Naive thymus-derived CD8-positive, alpha-beta T cell (primary cell): ENCODE measurements at places on chromosomes 1 and 21. TPM values are rescaled to one million over a fixed set of nuclear protein-coding genes. Genes with fewer than 3 reads are reported as not detected.

- no peak for DNase-seq
Measured at GRCh38 chr1:25064465-25065240, 134.6 kb upstream of the RUNX3 start.

- peak; percentile 63 for DNase-seq
Measured at GRCh38 chr21:25881524-25882376, 147.0 kb downstream of the GABPA start.

DNA sequence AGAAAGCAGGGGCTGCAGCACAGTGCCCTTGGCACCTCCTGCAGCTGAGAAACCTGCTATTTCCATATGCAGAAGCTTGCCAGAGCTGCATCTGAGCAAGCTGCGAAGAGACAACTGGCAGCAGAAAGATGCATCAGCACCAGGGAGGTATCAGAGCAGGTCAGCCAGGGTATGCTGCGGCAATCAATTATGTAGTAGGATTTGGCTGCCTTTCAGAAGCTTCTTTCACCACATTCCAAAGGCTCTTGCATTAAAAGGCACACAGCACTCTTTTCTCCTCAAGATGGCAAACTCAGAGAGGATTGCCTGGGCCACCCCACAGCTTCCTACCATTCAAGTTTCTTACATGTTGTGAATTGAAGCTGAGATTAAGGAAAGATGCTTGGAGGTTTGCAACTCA, 47.6 kb upstream of the RAP1A start:
- no peak for DNase-seq

DNA sequence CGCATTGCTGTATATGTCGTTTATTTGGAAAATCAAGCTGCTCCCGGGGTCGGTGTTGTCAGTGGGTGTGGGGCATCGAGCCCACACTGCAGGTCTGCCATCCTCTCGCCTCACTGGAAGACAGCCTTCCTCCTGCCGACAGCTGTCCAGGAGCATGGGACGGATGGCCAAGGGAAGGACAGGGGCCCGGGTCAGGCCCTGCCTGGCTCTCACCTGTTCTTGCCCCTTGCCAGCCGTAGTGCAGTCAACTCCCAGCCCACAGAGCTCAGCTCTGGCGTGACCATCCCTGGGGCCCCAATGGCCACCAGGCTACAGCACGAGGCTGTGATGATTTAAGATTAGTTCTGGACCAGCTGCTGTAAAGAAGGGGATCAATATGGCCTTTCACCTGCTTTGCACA, 86.9 kb upstream of the ACTL8 start:
- DNase-seq, result no peak

DNA sequence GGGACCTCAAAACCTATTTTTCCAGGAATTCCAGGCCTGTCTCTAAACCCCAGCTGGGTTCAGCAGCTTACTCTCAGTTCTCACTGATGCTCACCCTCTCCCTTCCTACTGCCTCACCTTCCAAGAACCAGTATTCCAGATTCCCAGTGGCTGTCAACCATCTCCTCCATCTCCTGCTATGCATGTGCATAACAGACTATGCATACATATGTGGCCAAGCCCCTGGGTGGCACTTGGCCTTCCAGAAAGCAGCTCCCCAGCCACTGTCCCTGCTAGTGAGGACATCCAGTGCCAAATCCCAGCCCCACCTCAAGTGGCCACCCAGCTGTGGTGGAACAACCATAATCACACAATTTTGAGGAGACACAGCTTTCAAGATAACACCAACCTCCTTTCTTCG, 475.7 kb upstream of the PKN2 start:
- DNase-seq, result no peak

GRCh38 chr1:111733183-111733991, 5.8 kb downstream of the INKA2 start:
- no peak for DNase-seq

Gene GART
- 40.2 TPM for polyA plus RNA-seq

DNA sequence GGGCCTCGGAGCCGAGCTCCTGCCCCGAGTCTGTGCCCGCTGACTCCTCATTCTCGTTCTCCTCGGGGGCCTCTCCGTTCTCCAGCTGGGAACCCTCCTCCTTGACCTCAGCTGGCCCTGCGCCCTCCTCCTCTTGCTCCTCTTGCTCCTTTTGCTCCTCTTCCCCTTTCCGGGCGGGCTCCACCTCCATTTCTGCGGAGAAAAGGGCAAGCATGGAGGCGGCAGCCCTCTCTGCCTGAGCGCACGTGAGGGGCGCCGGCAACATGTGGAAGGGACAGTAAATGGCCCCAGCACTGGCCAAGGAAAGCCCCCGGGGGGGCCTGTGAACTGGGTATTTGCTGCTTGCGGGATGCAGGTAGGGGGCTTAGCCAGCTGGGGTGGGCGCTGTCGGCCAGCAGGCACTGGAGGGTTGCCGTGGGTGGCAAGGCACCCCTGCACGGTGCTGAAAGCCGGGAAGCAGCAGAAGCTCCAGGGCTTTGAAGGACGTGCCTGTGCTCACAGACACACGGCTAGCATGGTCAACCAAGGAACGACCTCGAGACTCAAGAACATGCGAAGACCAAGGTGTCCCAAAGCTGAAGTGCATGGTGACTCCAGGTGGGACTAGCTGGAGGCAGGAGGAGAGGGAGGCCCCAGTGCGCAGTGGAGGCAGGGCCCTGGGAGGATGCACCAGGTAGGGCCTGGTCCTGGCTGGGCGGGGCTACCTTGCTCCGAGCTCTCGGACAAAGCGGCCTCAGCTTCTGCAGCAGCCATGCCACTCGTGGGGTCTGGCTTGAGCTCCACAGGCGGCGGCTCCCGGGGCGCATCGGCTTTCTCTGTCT, 30.7 kb downstream of the ZBTB17 start:
- no peak for DNase-seq

GRCh38 chr1:210882414-210883221, 251.3 kb downstream of the KCNH1 start:
- no peak for DNase-seq

Gene NUF2
- 1.3 TPM for polyA plus RNA-seq

- DNase-seq, result no peak
Measured at GRCh38 chr1:109796484-109797302, 33.0 kb upstream of the EPS8L3 start.

- DNase-seq, result no peak
Measured at GRCh38 chr1:239293350-239294110, 92.8 kb upstream of the CHRM3 start.

DNA sequence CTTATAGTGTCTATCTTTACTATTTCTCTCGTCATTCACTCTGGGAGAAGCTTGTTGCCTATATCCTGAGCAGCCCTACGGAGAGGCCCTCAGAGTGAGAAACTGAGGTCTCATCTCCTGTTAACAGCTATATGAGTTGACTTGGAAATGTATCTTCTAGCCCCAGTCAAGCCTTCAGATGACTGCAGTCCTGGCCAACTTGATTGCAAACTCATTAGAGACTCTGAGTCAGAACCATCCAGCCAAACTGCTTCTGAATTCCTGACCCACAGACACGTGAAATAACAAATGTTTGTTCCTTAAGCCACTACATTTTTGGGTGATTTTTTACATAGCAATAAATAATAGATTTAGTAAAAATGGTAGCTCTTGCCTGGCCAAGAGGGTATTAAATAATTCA, 3.9 kb upstream of the ZBED6 start:
- no peak for DNase-seq

GRCh38 chr1:53502641-53503432, 43.6 kb downstream of the DMRTB1 start:
- no peak for DNase-seq

GRCh38 chr1:43851561-43852338, 81.9 kb upstream of the ARTN start:
- DNase-seq, result no peak

DNA sequence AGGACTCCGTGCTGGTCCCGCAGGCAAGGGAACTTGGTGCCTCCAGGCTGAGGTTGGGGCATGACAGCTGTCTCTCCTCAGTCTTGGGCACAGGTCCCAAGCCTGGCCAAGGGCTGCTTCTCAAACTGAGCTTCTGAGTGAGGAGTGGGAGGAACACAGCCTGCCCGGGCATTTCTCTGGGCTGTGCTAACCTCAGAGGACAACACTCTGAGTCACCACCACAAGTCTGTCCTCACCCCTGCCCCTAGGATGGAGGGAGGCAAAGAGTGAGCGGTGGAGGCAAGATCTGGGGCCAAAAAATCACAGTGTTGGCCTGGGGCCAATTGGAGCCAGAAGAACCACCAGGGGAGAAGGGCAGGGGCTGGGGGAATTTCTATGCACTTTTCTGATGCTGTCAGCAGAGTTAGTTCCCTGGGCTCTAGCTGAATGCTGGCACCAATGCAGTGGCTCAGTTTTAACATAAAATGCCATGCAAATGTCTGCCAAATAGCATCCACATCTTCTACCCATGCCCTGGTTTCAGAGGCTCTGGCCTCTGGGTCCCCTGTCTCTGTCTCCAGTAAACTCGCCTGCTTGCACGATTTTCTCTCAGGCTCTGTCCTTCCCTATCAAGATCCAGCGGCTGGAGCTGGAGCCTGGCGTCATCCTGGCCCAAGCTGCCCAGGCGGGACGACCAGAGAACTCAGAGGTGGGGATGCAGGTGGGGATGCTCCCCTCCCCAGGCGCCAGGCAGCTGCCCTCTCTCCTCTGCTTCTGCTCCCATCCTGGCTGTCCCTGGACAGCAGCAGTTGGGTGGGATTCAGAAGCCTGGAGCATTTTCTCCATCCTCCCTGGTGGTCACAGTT, 11.0 kb upstream of the CDK18 start:
- no peak for DNase-seq

Gene SLC27A3
- 10.0 TPM for polyA plus RNA-seq

GRCh38 chr21:44950351-44950750, 10.5 kb downstream of the SLX9 start:
- no peak for DNase-seq

Gene VHLL
- not detected for polyA plus RNA-seq

Gene SORT1
- polyA plus RNA-seq, result 1.2 TPM

DNA sequence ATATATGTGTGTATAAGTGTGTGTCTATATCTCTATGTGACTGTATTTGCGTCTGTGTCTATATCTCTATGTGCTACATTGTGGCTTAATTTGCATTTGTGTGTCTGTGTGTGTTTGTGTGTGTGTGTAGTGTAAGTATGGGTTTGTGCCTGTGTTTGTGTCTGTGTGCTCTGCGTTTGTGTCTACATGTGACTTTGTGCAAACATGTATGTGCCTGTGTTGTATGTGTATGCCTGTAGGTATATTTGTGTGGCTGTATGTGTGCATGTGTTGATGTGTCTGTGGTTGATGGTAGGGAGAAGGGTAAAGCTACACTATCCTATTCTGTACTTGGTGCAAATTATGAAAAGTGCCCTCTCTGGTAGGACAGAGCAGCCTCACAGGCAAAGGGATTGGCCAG, 7.3 kb upstream of the FGGY start:
- no peak for DNase-seq

GRCh38 chr1:153000294-153000693, 1.3 kb upstream of the SPRR3 start:
- DNase-seq, result no peak

GRCh38 chr1:53982034-53982762, 35.8 kb downstream of the LDLRAD1 start:
- DNase-seq, result no peak

Gene PLA2G2D
- polyA plus RNA-seq, result not detected

Gene TENT5C
- polyA plus RNA-seq, result 16.2 TPM

Gene CORT
- polyA plus RNA-seq, result not detected

- DNase-seq, result no peak
Measured at GRCh38 chr1:67726224-67726623, 41.2 kb downstream of the GADD45A start.

Gene AMPD1
- polyA plus RNA-seq, result not detected

Gene ZNF593OS
- polyA plus RNA-seq, result 2.1 TPM

DNA sequence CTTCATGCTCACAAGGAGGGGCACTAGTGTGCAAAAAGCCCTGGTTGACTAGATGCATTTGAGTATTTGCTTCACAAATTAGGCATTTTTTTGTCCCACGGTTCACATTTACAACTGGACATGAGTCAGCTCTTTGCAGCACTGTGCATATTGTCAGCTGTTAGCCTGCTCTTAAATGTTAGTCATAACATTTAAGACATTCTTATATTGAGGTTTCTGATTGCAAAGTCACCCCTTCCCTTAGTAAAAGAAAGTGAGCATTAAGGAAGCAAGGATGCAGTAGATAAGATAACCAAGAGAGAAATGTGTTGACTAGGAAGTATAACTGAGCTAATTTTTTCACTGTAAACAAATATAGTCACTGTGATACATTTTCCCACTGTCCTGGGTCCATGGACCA, 132.6 kb upstream of the CTTNBP2NL start:
- no peak for DNase-seq

- no peak for DNase-seq
Measured at GRCh38 chr1:245751726-245752470, 597.1 kb downstream of the KIF26B start.

- no peak for DNase-seq
Measured at GRCh38 chr1:165897326-165898303, 70.2 kb downstream of the UCK2 start.

Gene FCRL1
- polyA plus RNA-seq, result not detected

DNA sequence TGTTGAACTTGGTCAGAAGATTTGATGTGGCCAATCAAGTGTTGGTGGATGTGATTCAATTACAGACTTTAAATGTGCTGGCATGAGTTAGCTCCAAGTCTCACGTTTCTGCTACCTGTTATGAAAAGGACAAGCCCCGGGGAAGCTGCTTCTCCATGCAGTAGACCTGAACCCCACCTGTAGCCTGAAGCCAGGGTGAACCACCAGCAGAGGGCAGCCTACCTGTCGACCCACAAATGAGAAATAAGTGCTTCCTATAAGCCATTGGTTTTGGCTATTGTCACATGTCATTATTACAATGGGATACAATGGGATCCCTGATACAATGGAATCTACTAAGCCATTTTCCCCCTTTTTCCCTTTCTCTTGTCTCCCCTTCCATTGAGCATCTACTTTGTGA, 230.2 kb downstream of the PRDM2 start:
- no peak for DNase-seq

DNA sequence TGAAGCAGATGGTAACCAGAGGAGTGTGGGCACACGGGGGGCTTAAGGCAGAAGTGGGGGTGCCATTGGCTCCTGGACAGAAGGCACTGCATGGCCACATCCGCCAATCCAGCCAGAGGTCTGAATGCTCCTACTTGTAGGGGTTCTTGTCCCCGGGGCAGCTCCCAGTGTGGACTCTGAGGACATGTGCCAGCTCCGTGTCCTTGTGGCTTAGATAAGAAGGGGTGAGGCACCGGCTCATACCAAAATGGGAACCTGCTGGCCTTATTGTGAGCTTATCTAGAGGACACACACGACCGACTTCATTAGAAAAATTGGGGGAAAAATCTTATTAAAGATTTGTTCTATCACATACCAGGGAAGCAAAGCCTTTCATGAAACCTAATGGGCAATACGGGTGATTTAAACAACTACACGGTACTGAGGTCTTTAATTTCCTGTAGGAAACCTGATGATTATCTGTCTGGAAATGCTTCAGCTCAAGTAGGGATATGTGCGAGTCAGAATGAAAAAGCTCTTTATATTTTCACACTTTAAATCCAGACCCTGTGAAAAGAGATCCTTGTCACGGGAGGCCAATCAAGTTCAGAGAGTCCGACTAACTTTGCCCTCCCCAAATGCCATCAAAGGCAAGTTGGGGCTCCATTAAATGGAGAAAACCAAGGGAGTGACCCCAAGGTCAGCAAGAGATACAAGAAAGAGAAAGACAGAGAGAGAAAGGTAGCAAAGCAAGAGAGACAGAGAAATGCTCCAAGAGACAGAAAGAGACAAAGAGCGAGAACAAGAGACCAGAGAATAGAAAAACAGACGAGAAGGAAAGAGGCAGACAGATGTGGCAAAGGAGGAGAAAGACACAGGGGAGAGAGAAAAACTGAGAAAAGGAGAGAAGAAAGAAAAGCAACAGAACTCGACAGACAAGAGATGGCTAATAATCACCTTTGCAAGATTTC, 14.1 kb upstream of the KCNN3 start:
- no peak for DNase-seq

GRCh38 chr1:235030919-235031596, 97.6 kb downstream of the TOMM20 start:
- DNase-seq, result no peak

Gene MIXL1
- 0.13 TPM for polyA plus RNA-seq

- no peak for DNase-seq
Measured at GRCh38 chr1:55064861-55065263, 25.5 kb downstream of the PCSK9 start.
